ENCODE measurements at places on chromosomes 2 and 18.

DNA sequence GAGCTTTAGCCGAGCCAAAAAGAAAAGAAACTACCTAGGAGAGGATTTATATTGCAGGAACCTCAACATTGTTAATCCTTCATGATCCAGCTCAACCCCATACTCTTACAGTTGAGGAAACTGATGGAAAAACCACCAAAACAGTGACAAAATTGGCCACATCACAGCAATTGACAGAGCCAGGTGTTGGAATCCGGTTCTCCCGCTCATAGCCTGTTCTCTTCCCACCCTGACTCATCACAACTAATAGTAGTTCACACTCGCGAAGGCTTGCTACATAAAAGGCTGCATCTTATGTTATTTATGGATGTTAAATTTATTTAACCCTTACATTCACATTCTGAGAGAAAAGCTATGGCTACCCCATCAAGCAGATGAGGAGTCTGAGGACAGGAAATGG is 33.7 kb downstream of the SLC9A4 start:
- DNase-seq = no peak

DNA sequence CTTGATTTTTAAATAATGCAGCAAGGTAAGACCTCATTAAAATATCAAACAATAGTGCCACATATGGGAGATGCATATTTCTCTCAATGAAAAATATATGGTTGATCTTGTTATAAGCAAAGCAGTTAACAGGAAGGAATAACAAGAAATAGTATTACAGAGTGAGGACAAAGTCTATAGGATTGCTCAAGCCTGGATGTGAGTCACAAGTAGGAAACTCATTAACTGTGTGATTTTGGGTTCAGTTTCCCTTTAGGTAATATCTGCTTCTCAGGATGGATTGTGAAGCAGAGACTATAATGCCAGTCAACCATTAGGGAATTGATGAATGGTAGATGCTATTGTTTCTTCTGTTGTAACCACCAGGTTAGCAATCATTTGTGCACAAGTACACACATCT is 42.9 kb upstream of the SPHKAP start:
- no peak for DNase-seq

- no peak for DNase-seq
These were observed 3.2 kb downstream of the UBXN4 start for GRCh38 chr2:135744760-135745314.

DNA sequence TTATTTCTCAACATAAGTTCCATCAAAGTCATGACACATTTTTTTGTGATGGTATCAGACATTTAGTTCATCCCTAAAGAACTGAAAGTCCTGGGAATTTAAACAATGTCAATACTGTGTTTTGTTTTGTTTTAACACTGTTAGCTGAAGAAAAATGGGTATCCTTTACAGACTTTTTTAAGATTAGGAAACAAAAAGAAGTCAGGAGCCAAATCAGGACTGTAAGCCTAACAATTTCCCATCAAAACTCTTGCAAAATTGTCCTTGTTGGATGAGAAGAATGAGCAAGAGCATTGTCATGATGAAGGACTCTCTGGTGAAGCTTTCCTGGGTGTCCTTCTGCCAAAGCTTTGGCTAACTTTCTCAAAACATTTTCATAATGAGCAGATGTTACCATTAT is 69.4 kb downstream of the SRD5A2 start:
- DNase-seq = no peak

DNA sequence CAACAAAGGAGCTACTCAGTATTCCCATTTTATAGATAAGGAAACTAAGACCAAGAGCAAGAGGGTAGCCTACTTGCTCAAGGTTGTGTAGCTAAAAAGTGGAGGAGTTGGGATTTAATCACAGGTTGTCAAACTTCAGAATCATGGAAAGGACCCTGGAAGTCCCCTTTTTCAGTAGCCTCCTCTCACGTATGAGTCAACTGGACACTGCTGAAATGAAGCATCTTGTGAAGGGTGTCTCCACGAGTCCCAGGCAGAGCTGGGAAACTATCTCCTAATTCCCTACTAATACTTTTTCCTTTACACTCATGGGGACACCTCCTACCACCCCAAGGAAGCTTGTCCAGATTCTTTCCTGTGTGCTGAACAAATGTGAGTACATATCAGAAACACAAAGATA is 155.8 kb downstream of the RHBDD1 start:
- no peak for DNase-seq

- no peak for DNase-seq
These were observed 10.7 kb downstream of the PRKAG3 start for GRCh38 chr2:218820746-218821369.

DNA sequence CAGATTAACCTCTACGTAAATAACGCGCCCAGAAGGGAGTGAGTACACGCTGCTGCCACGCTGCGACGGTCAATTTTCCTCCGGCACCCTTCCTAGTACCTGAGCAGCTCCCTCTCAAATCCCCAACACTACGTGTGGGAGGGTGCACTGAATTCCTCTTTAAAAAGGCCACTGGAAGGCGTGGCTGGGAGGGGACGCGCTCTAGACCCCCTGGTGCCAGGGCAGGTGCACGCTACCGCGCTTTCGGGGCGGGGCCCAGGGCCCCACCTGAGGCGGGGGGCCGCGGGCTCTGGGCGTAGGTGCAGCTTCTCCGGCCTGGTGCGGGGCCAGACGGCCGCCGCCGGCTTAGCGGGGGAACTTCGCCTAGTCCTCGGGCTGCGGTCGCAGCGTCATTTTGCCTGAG is 668 bp upstream of the ANKRD12 start:
- no peak for DNase-seq

GRCh38 chr18:62479574-62479973 is 43.3 kb upstream of the ZCCHC2 start:
- DNase-seq = no peak

DNA sequence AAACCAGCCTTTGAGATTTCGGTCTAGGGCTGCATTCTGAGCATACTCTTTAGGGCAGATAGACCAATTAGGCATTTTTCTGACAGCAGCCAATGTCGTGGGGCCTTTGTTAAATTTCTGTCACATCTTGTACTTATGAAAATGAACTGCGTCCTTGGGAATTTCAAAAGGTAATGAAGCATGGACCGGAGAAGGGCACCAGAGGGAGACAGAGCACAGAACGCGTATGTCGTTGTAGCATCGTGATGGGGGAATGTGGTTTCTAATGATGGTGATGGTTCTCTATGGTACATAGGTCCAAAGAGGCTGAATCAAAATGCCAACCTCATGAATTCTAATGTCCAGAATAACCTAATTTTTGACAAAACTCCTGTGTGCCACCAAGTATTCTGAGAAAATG is 483.9 kb upstream of the CRIM1 start:
- DNase-seq = no peak
